Hematopoietic multipotent progenitor cell treated with erythropoietin and hydrocortisone succinate and interleukin-3 and kit ligand, for 15 days (in vitro differentiated cells): ENCODE measurements at places on chromosomes 5 and 9.

- no peak for DNase-seq
Measured at GRCh38 chr5:38362713-38363112, 104.4 kb downstream of the EGFLAM start.

DNA sequence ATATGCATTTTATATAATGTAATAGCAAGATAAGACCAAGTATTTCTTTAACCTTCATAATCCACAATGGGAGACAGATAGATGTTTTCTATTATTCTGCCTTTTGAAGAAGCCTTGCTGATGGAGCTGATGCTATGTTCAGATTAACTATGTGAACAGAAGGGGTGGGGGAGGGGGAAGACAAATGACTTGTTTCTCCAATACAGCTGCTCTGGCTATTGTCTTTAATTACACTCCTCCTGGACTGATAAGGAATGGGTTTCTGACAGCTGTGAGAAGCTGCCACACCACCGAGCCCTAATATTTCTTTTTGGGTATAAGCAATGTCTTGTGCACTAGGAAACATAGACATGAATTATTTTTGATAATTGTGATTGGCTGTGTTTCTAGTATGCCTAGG, 62.0 kb downstream of the CAVIN4 start:
- DNase-seq: no peak

GRCh38 chr9:97527626-97528528, 26.4 kb downstream of the TMOD1 start:
- DNase-seq: no peak

DNA sequence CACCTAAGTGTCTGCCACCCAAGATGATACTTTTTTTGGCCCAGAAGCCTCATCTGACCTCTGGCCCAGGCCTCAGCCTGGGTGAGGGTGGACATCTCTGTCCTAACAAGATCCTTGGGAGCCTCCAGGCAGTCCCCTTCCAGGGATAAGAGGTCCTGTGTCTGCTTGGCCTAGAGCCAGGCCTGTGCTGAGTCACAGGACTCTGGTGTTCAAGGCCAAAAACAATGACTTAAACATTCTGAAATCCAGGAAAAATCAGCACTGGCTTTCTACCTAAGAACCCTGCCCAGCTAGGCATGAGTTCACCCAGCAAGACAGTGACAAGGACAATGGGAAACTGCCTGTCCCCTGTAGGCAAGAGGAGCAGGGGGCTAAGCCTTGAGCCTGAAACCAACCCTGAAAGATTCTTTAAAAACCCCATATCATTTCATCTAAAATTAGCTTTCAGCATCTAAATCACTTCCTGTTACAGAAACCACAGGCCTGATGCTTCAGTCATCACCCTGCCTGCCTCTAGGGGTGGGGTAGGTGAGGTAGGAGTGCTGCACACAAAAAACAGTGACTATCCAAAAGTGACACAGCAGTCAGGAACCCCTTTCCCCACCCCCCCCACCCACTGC, 29.9 kb downstream of the CSF2 start:
- no peak for DNase-seq

GRCh38 chr9:70421272-70422180, 7.1 kb upstream of the KLF9 start:
- no peak for DNase-seq

DNA sequence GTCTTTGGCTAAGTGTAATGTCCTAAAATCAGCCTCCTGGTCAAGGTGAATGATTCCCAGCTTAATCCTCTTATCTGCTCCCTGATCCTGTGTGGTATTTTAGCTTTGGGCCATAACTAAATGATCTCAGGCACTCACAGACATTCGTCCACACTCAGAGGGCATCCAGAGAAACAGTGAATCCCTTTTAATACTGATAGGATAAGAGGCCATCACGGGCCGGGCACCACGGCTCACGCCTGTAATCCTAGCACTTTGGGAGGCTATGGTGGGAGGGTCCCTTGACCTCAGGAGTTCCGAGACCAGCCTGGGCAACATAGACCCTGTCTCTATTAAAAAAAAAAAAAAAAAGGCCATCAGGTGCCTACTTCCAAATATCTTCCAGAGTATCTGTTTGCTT, 6.3 kb downstream of the PDCL start:
- no peak for DNase-seq

DNA sequence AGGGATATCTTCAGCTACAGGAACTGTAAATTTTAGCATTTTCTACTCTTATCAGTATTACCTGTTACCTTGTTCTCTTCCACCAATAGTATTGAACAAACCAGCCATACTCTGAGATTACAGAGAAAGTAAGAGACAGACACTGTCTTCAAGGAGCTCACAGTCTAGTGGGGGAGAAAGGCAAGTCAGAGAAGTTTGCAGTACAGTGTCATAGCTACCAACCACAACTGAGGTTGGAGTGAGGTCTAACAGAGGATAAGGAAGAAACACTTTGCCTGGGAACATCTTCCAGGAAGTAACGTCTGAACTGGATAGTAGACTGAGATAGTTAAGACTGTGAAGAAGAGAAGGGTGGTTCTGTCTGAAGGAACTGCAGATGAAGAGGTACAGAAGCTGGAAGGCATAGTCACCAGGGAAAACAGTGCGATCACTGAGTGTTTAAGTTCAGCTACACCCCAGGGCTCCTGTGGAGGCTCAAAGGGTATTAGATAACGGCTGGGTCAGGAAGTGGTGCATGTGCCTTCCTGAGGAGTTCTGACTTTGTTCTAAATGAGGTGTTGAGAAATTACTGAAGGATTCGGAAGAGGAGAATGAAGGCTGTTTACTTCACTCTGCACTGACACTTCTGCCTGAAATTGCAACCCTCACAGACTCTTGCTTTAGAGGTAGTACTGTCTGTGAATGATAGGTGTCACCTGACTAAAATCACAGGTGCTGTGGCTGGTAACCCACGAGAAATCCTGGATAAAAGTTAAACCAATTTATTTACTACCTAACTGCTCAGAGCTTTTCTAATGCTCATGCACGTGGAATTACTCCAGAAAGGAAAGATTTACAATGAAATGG, 841.6 kb downstream of the MAT2B start:
- DNase-seq: no peak

DNA sequence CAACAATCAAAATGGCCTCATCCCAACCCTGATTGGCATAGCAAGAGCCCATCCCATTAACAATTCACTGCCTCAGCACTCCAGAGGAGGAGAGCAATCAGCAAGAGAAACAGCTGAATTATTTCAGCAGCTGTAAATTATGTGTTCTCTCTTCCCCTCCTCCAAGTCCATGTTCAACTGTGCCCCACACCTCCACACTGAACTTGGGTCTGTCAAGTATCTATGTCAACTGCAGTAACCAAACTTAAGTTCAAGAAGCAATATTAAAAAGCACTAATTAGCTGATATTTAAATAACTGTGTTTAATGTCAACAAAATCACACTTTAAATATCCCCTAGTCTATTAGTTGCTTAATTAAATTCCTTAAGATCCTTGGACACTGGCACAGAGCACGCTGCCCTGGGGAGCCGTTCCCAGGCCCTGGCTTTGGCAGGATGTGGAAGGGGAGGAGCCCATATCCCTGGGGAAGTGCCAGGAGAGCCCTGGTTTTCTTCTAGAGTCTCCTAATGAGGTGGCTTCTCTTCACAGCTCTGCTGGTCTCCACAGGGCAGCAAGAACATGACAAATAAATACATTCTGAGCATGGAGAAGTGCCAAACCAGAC, 50.6 kb downstream of the SIL1 start:
- no peak for DNase-seq

DNA sequence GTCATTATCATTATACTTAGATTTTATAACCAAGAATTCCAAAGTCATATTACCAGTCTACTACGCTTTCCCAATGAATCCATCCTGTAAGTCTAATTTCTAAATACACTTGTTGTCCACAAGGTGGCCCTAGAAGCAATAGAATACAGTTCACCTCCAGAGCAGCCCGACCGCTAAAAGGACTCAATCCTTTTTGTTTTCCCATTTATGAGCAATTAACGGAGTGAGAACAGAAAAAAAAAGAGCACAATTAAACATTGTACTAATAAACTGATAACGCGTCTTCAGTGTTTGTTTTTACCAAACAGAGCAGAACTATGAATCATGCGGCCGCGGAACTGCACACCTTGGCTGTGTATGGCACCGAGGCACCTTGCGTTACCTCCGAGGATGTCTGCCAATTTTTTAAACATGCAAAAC, 160.7 kb upstream of the DAPK1 start:
- peak; percentile 83 for DNase-seq

- DNase-seq: no peak
Measured at GRCh38 chr5:126471875-126472537, 48.8 kb downstream of the GRAMD2B start.
